Stimulated activated CD4-positive, alpha-beta T cell treated with anti-CD3 and anti-CD28 coated beads, Interleukin-15, amount 100 ng/mL, for 1 hour (primary cell): ENCODE measurements at places on chromosomes 2 and 18.

DNA sequence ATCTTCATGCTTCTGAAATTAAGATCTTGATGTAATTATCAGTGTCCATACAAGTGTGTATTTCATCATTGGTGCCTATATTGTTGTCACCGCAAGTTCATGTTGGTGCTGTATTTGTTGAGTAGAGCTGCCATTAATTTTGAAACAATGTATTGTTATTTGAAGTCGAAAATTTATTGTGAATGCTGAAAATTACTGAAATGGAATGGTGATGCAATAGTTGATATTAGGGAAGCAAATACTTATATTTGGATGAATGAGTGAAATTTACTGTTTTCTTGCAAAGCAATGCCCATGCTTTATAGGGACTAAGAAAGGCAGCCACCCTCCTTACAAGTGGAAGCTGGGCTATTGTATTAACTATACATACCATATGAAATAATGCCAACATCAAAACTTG lies 41.6 kb downstream of the SERPINB8 start:
- DNase-seq, result no peak

- DNase-seq, result no peak
Observed at GRCh38 chr2:128474962-128475361, 156.3 kb upstream of the HS6ST1 start.

- no peak for DNase-seq
Observed at GRCh38 chr2:199914372-199914958, 3.4 kb downstream of the C2orf69 start.

DNA sequence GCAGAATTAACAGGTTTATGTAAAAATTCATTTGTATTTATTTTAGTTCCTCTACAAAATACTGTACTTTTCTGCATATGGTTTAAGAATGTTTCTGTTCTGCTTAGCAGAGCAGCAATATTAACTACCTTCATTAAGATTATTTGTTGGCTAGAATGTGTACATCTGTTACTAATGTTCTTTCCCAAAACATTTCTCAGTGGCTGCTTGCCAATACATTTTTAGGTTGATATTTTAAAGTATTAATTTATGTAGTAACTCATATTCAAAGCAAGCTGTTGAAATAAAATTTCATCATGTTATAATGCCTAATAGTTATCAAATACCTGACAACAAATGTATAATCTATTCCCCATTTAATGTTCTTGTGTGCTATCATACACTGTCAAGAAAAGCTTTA lies 40.3 kb downstream of the PRKD3 start:
- DNase-seq, result no peak

DNA sequence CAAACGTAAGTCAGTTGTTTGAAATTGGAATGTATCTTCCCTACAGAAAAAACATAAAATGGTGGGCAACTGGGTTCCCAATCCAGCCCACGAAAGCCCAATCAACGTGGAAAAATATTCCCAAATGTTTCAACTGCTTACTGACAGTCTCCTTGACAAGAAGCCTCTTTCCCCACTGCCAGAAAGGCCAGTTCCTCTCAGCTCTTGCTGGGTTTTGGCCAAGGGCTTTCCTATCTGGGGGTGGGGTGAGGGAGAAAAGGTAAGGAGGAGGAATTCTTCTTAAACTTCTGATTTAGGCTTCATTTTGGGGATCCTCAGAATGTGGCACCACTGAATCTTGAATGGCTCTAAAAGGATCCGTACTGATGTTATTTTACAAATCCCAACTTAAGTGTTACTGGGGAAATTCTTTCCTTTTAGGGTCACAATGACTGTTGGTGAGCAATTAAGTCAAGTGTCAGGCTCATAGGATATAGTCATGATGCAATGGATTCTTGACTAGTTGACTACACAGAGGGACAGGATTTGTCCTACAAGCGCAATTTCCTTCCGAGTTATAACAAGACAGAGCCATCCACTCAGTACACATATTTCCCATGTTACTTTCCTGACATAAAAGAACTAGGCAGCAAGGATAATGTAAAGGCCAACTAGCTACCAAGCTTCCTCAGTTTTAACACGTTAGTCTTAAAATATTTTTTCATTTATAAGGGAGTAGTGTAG lies 73.6 kb downstream of the SPRED2 start:
- no peak for DNase-seq

GRCh38 chr2:85032621-85033020 lies 61.7 kb downstream of the KCMF1 start:
- no peak for DNase-seq
